ENCODE measurements at places on chromosomes 12 and 14.

GRCh38 chr14:59900556-59900955 is 19.4 kb upstream of the LRRC9 start:
- DNase-seq: no peak

- DNase-seq: peak; percentile 82
These were observed 125.0 kb upstream of the FUT8 start for GRCh38 chr14:65287264-65288131.

- DNase-seq: peak; percentile 78
These were observed 659.5 kb downstream of the TMEM121 start for GRCh38 chr14:106185837-106186233.

DNA sequence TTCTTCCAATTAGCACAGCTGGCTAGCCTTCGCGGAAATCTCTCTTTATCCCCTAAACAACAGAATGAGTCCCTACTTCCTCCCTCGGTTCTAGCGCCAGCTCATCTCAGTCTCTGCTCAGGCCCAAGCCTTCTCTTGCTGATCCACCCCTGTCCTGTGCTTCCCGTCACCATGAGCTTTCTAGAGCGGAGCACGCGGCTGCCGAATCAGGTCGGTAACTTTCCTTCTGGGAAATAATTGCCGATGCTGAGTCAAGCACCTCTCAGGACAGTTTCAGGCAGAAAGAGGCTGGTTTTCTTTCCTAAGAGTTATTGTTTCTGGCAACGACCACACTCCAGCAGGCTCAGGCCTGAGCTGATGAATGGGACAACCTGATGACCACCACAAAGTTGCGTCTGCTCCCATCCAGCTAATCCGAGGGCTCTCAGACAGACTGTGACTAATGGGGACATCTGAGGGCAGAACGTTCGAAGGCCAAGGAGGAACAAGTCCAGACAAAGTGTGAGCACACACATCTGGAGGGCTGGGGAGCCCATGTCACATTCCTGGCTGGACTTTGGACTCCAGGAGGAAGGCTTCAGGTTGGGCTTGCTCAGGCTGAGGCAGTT is 13.6 kb upstream of the GPR68 start:
- DNase-seq: no peak

- peak; percentile 80 for DNase-seq
These were observed 105.2 kb downstream of the MED13L start for GRCh38 chr12:116172224-116172849.

DNA sequence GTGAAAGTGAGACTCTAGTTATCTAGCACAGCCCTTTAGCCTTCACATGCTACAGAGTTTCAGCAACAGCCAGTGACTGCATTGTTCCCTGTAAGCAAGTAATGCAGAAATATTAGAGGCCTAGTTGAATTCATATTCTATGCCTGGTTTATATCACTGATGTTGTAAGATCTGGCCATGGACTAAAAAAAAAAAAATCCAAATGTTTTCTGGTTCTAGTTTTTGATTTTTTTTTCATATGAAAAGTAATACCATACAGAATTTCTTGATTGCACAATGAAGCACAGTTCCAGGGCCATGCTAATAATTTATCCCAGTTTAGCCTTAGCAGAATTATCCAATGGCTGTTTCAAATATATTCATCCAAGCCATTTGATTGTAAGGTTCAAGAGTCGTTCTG is 341.5 kb upstream of the DDHD1 start:
- DNase-seq: no peak

DNA sequence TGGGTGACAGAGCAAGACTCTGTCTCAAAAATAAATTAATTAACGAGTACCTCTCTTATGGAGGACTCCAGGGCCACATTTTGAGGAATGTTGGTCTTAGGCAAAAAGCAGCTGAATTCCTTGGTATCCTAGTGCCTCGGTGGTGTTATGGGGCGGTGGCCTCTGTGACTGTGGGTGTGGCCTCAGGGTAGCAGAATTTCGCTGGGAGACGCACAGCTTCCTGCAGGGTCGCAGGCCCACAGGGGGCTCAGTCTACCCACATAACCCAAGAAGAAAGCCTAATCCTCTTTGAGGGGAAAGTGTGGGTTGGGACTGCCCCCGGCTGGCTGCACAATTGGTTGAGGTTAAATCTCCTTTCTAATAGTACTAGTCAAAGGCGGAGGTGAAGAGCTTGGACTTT is 11.2 kb upstream of the SERPINA4 start:
- no peak for DNase-seq

GRCh38 chr12:65960820-65961189 is 136.5 kb downstream of the HMGA2 start:
- DNase-seq: no peak

DNA sequence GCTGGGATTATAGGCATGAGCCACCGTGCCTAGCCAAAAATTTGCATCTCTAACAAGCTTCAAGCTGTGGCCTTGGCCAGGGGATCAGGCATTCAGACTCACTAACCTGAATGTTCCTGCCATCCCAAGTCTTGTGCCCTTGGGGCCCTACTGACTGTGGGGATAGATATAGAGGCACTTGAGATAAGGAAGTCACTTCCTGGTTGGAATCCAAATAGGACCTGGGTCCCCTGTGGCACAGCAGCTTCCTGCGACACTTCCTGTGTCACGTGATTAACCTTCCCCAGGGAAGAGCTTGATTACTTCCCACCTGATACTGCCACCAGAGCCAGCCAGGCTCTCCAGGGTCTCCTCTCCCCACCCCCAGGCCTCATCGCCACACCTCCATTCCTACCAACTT is 128.2 kb downstream of the BCL11B start:
- no peak for DNase-seq

DNA sequence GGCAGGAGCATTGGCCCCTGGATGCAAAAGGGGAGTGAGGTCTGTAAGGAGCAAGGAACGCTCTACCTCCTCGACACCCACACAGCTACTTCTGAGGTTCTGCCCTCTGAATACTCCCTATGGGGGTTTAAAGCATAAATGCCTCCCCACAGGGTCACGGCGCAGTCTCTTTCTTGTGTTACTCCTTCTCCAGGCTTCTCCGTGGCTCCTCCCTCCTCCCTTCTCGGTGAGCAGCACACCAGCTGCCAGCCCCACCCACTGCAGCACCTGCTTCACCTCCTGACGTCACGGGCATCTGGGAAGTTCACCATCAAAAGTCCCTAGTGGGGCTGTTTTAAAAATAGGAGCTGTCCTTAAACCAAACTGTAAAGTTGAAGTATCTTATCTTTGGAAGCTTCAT is 67.3 kb downstream of the SPTB start:
- DNase-seq: no peak

- no peak for DNase-seq
These were observed 25.4 kb downstream of the BRF1 start for GRCh38 chr14:105275267-105275946.

GRCh38 chr14:34325493-34325892 is 136.5 kb downstream of the SPTSSA start:
- DNase-seq: no peak

Measured in activated CD8-positive, alpha-beta memory T cell treated with anti-CD3 and anti-CD28 coated beads, Interleukin-2, amount 10 ng/mL, durations not matched to agents 7 days and 5 days (primary cell).